ENCODE measurements at places on chromosomes 1 and 21.

DNA sequence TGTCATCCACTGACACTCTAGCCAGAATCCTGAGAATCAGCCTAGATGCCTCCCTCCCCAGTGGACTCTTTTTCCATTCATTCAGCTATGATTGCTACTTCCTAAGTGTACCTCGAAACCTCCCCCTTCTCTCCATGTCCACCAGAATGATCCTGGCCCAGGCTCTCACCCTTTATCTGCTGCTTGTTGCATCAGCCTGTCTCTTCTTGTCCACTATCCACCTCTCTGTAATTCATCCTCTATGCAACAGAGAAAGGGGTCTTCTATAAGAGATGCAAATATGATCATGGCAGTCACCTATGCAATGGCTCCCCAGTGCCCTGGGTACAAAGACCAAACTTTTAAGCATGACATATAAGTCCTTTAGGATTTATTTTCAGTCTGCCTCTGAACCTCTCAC, 37.7 kb downstream of the JUN start:
- DNase-seq: no peak

- no peak for DNase-seq
These were observed at the start of gene NLRP3 for GRCh38 chr1:247415423-247416361. NLRP3 (plus strand) TSS chr1:247416173; CDS start chr1:247418801, 2,628 bp downstream.

GRCh38 chr1:205301205-205301821, 20.2 kb downstream of the NUAK2 start:
- peak; percentile 60 for DNase-seq

DNA sequence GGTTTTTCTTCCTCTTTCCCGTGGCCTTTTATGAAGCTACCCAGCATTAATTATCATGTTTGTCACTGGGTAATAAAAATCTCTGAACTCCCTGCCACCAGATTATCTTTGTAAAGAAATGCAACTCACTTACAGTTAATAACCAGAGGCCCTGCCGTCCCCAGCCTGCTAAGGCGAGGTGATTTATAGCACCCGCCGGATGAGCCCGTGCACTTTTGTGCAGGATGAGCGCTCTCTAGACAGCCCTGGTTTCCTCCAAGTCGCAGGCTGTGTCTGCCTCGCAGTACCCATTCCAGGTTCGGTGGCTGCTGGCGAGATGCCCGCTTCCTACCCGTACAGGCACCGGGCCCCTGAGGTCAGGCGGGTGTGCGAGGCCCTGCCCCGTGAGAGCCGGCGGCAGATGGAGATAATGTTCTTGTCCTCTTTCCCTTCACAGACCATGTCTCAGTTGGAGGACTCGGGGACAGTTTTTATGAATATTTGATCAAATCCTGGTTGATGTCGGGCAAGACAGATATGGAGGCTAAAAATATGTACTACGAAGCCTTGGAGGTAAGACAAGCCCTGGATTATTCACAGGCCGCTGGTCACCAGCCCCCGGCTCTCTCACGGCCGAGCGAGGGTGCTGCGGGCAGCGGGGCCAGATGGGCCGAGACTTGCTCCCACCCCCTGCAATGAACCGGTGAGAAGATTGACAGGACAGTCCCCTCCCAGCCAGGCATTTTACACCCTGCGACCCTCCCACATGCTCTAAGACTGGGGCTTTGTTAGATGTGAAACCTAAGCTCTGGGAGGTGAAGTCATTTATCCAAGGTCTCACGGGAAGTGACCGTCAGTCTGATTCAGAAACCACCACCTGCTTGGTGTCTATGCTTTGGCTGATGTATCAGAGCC, 28.5 kb upstream of the SELENON start:
- peak; percentile 67 for DNase-seq

- no peak for DNase-seq
These were observed 229.7 kb upstream of the IRF2BP2 start for GRCh38 chr1:234839663-234840062.

DNA sequence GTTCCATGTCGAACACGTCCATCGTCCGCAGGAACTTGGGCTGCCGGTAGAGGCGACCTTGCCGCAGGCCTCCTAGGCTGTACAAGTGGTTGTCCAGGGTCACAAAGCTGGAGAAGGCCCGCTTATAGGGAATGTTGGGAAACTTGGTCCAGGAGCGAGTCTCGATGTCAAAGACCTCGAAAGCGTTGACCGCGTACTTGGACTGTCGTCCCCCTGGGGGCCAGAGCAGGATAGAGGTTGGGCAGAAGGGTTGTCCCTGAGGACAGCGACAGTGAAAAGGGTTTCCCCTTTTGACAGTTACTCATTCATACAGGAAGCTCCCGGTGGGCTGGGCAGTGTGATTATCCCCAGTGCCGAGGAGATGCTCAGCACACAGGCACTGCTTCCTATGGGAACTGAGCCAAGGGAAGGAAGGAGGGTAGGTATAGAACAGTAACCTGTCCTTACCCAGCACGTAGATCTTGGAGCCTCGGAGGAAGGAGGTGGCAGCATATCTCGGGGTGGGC, 17.5 kb downstream of the KLHDC8A start:
- DNase-seq: no peak

DNA sequence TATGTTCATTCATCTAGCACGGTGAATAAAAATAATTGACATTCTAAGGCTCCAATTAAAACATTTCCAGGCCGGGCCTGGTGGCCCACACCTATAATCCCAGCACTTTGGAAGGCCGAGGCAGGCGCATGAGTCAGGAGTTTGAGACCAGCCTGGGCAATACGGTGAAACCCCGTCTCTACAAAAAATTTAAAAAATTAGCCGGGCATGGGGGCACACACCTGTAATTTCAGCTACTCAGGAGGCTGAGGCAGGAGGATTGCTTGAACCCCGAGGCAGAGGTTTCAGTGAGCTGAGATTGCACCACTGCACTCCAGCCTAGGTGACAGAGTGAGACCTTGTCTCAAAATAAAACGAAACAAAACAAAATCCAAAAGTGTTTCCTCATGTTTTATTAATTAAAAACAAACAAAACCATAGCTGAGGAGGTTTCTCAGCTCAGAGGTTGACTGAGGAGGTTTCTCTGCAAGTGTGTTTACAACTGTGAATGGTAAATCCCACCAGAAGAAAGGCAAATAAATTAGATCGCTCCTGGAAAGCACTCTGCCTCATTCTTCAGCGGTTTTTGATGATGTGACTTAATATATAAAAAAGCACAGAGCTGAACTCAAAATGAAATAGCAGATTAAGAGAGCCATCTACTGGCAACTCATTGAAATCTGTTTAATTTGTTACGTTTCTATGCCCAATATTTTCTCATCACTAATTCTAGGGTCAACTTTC, 37.7 kb upstream of the ATG4C start:
- DNase-seq: peak; percentile 54

DNA sequence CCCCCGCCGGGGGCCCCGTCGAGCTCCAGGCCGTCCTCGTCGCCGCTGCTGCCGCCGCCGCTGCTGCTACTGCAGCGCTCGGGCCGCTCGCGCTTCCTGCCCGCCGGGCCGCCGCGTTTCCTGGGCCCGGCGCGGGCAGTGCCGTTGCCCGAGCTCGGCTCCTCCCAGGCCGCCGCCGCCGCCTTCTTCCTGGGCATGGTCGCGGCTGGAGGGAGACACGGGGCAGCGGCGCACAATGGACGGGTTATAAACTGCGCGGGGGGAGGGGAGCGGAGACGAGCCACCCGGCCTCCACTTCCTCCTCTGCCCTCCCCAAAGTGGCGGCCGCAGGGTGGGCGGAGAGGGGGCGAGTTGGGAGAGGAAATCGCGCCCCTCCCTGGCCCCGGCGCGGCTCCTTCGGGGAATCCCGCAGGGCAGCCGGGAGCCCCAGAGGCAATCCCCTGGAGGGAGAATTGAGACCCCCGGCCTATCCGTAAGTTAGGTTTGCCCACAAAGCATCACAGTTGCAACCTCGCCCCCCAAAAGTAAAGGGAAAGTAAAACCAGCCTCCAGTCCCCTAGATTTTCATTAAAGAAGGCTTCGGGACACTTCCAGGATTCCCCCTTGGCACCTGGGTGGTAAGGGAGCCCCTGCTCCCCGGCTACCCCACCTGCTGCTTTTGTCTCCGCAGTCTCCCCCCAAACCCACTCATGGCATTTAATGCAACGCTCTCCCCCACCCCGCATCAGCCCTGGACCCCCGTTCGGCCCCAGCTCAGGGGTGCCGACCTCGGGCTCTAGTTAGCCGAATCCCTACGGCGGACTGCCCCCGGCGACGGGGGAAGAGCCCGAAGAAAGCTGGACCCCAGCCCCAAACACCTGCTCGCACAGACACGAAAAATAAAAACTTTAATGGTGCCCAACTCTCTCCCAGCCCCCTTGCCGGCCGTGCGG, 893 bp downstream of the RCC2 start:
- DNase-seq: peak; percentile 59

- no peak for DNase-seq
These were observed 83.3 kb downstream of the ETS2 start for GRCh38 chr21:38888991-38889561.

GRCh38 chr1:40868051-40868723, 6.0 kb upstream of the CITED4 start:
- no peak for DNase-seq

DNA sequence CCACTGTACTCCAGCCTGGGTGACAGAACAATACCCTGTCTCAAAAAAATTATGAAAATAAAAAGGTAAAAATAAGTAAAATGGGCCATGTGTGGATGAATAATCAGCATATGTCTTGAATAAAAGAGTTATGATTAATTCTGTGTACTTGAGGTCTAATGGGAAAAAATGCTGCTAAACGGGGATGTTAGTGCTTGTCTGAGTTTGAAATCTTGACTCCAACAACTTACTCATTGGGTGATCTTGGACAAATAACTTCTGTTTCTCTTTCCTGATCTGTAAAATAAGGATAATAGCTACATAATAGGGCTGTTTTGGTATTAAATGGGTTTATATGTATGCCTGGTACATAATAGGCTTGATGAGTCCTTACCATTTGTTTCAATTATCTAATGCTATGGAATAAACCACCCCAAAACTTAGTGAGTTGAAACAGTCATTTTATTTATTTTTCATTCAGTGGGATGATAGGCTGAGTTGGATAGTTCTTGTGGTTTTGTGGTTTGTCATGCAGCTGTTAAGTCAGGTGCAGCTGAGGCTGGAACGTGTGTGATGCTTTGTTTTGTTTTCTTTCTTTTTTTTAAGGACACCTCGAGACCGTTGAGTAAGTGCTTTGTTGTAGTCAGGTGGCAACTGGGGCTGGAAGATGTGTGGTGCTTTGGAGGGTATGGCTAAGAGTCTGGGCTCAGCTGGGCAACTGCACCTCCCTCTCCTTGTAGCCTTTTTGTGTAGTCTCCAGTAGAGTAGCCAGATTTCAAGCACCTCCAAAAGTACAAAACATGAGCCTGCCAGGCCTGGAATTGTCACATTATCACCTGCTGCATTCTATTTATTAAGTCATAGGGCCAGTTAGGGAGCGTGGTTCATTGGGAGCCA, 4.9 kb downstream of the MDM4 start:
- DNase-seq: no peak

- peak; percentile 76 for DNase-seq
These were observed 61.2 kb downstream of the AK4 start for GRCh38 chr1:65209005-65209885.

DNA sequence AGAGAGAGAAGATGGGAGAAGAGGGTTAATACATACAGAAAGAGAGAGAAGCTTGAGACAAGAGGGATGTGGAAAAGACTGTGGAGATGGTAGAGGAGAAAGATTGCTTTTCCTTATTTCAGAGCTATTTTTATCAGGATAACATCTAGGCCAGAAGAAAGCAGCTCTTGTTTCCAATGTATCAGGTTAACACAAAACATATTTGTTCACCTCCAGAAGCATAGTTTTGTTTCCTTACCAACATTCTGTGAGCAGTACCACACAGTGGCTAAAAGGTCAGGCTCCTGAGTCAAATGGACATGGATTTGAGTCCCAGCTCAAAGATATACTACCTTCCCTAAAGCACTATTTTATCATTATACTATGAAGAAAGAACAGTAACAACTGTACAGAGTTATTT, 185.5 kb downstream of the DUSP10 start:
- DNase-seq: no peak

- no peak for DNase-seq
These were observed 28.6 kb downstream of the PUM1 start for GRCh38 chr1:31036749-31037500.

GRCh38 chr1:32274646-32275340, 17.1 kb upstream of the HDAC1 start:
- DNase-seq: no peak

DNA sequence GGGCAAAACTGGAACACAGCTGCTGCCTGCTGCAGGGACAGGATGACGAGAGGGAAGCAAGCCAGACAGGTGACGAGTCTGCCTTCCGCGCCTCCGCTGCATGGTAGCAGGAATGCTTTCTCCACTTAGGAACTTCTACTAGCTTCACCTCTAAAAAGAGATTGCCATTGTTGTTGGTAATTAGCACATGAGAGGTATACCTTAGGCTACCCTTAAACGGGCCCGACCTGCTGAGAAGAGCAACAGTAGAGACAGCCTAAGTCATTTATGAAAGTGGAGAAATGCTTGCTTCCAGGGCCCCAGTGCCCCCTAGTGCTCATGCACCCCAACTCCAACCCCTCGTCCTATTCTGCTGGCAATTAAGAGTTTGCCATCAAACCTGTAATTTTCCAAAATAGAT, 96.9 kb upstream of the AKT3 start:
- DNase-seq: no peak

DNA sequence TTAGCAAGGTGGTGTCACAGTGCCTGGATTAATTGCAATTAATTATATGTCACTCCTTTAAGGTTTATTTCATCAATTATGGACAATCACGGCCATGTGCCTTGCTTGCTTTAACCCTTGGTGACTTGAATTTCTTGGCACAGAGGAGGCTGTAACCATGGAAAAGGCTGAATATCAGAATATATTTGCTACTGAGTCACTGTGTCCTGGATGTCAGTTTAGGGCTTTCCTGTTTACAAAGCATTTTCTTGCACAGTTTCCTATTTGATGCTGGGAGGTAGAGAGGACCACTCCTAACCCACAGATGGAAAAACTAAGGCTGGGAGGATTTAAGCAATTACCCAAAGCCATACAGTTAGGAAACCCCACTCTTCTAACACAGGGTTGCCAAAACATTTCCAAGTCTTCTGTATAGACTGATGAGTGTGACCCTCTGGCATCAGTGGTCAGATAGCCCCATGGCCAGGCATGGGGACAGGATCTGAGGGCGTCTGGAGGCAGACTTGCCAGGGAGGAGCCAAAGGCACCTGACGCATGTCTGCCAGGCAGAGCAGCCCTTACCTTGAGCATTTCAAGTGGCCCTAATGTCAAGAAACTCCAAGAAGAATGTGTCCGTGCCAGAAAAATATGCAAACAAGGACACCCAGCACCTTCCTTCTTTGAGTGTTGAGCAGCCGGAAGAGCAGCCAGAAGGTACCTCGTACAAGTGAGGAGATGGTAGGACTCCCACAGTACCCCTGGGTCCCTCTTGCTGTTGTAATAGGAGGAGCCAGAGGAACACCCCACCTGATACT, 34.4 kb downstream of the KCNN3 start:
- no peak for DNase-seq

DNA sequence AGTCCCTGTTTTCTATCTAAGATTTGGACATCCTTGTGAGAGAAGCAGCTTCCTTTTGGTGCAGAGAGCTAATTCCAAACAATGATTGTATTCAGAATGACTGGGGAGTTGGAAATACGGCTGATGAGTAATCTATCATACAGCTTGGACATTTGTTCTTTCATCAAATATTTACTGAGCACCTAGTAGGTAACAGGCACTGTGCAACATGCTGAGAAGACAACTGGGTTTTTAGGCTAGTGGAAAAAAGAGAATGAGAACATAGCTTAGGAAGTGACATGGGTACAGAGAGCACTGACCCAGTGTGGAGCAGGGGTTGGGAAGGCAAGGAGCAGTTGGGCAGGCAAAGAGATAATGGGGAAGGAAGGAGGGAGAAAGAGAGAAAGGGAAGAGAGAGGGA, 87.5 kb downstream of the TBX19 start:
- no peak for DNase-seq

- no peak for DNase-seq
These were observed 625.6 kb downstream of the PTPRU start for GRCh38 chr1:29861922-29862321.
